ENCODE measurements at places on chromosomes 12 and 14.

GRCh38 chr12:34595749-34596733 lies 573.7 kb downstream of the ALG10 start:
- no peak for DNase-seq

- DNase-seq = no peak
These were observed 63.3 kb downstream of the ERC1 start for GRCh38 chr12:1054117-1054870.

- no peak for DNase-seq
These were observed 46.7 kb downstream of the DAD1 start for GRCh38 chr14:22542360-22542759.

DNA sequence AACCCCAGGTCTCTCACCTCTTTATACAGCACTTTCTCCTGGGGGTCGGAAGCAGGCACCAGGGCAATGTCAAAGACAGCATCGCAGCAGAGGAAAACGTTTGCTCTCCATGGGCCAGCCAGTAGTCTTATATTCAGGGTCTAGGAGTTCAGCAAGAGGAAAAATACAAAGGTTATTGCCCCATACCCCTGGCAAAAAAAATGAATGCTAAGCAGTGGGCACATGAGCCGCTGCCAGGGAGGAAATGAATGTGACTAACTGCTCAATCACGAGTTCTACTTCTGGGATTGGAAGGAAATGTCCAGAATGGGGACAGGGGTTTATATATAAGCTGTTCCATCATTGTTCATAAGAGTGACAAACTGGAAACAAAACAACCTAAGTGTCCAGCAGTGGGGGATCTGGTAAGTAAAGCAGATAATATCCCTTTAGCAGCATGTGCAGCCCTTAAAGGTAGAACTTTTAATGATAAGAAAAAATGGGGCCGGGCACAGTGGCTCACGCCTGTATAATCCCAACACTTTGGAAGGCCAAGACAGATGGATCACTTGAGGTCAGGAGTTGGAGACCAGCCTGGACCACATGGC lies 53.8 kb downstream of the PHETA1 start:
- DNase-seq = no peak

GRCh38 chr12:18221726-18222125 lies 39.6 kb upstream of the PIK3C2G start:
- DNase-seq = no peak

GRCh38 chr14:73945159-73945670 lies 4.7 kb downstream of the FAM161B start:
- no peak for DNase-seq

DNA sequence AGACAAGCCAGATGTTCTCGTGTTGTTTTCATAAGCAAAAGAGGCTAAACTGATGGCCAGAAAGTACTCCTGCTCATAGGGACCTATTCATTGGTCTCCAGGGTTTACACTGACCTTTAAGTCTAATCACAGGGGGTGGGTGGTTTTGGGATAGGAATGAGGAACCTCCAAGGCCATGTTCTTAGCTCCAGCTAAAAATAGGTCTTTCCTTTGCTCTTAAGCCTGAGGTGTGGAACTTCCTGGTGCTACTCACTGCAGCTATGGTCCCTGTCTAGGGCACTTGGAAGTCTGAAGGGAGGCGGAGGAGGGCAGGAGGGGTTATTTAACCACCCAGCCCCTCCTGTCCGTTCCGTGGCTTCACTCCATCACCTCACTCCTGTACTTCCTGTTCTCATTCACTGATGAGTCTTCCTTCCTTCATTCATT lies 18.6 kb downstream of the GPRC5A start:
- no peak for DNase-seq

- no peak for DNase-seq
These were observed 235.2 kb downstream of the PCNX1 start for GRCh38 chr14:71142375-71143038.

DNA sequence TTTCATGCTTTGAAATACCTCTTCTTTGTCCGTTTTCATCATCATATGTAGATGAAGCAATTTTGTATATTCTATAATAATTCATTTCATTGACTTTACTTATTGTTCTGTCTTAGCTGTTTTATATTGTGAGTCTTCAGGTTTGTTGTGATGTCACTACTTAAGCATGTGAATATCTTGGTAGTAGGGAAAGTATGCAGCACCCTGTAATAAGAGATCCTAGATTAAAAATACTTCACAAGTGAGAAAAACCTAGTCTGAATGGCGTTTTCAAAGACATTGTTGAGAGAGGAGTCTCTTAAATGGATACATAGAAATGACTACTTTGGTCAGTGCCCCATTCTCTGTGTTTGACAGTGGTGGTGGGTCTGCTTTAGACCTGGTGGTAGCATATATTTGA lies 61.4 kb downstream of the SLC16A7 start:
- no peak for DNase-seq

DNA sequence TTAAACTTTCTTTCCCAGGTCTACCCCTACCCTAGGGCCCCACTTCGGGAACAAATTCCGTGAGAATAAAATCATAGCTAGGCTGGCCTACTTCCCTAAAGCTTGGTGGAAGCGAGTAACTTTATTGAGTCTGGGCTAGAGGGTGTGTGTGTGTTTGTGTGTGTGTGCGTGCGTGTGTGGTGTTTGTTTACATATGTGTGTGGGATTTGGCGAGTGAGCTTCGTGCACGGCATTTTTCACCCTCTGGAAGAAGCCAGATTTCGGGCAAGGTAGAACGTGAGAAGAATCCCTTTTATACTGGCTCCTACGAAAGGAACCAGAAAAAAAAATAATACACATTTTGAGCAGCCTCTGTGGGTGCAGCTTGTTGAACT lies 7.5 kb upstream of the LHX5 start:
- DNase-seq = no peak

DNA sequence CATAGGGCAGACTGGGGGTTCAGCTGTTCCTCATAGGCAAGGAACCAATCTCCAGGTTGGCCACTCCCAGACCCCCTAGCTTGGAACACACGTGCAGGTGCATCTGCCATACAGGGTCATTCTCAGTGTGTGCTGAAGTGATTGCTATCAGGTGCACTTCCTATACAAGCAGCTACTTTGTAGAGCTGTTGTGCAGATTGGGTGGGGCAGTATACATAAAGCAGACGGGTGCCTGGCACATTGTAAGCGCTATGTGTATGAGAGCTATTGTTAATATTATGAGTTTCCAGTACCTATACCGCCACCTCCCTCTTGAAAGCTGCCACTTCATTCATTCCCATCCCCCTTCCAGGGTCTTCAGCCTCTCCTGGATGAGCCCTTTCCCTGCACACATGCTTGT lies 17.3 kb downstream of the IRF2BPL start:
- DNase-seq = no peak

DNA sequence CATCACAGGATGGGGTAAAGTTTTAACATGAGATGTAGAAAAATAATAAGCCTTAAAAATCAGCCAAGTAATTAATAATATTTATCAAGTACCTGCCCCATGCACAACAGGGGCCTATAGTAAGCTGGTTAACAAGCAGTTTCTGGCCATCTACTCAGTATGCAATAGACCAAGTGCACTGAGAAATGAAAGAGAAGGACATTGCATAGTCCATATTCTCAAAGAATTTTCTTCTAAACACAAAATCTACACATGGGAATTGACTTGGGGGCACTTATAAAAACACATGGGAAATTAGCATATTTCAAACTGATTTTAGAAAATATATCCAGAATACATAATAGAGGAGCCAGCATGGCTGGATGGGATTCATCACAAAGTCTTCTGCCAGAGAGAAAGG lies 109.5 kb downstream of the DIO2 start:
- DNase-seq = no peak

DNA sequence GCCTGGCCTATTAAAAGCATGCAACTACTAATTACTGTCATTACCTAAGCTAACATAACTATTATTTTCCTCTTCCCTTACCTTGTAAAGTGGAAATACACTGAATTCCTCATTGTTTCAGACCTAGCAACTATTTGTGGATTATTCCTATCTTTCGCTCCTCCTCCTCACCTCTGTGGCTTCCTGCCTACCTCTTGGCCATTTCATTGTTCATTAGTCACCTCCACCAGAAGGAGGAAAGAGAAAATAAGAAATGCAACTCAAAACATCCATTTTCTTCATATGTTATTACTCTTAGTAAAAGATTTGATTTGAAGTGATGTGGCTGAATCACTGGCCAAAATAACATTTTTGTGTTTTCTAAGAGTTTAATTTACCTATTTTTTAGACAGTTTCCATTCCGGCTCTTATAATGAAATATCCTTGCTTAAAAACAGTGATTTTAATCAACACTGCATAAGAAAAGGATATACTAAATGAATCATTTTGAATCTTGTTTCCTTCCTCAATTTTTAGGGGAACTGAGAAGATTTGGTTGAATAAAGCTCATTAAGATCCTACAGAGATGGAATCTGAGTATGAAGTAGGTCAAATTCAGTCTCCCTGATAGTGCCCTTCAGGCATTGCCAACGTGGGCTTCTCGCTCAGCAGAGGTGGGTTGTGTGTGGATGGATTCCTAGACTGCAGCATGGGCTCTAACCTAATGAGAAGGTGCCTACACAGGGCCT lies 27.6 kb upstream of the ARHGAP5 start:
- no peak for DNase-seq

- no peak for DNase-seq
These were observed 33.5 kb downstream of the FMNL3 start for GRCh38 chr12:49673446-49674317.

Measured in activated CD4-positive, alpha-beta T cell treated with anti-CD3 and anti-CD28 coated beads for 24 hours (primary cell).